GM12878 (cell line): ENCODE measurements at places on chromosomes 6 and 20. TPM values are rescaled to one million over a fixed set of nuclear protein-coding genes. Genes with fewer than 3 reads are reported as not detected.

- DNase-seq, result no peak
Measured at GRCh38 chr6:77716311-77716710, 63.5 kb downstream of the MEI4 start.

The JAG1 gene
- total RNA-seq, result 3.1 and 3.2 TPM in 2 replicates

GRCh38 chr6:111487661-111488060 lies 4.6 kb upstream of the REV3L start:
- DNase-seq, result peak; percentile 83

The HRH3 gene
- not detected in 2 replicates for total RNA-seq
